ENCODE measurements at places on chromosomes 13 and 19.

DNA sequence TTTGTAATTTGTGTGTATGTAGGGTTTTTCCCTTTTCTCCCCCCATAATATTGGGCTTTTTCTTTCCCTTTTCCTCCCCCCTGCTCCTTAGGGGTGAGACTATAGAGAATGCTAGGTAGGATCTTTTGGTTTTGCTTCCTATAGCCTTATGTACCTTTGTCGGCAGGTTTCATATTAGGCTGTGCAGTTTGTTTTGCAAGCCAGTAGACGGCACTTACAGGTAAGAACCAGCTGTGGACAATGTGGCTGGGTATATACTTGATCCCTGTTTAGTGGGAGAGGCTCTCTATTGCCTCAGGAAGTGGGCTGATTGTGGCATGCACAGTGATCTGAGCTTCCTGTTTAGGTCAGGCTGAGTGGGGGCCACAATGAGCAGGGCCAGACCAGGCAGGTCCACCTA lies 359.2 kb upstream of the OBI1 start:
- no peak for DNase-seq

DNA sequence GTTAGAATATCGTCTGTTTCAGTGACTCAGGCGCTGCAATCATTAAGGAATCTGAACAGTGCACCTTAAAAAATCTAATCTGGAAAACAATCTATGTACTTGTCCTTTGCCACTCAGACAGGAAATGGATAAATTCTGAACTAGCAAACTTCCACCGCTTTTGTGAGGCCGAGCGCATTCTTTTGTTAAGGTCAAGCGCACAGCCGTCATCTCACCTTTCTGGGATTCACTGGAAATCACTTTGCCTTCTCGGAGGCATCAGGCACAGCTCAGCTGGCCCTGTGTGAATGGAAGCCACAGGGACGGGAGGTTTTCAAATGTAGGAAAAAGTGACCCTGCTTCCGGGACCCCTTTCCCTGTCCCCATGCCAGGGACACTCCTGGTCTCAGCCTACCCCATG lies 28.2 kb upstream of the SPACA7 start:
- no peak for DNase-seq

- no peak for DNase-seq
These were observed 493 bp upstream of the PDE4A start for GRCh38 chr19:10419646-10420443.

DNA sequence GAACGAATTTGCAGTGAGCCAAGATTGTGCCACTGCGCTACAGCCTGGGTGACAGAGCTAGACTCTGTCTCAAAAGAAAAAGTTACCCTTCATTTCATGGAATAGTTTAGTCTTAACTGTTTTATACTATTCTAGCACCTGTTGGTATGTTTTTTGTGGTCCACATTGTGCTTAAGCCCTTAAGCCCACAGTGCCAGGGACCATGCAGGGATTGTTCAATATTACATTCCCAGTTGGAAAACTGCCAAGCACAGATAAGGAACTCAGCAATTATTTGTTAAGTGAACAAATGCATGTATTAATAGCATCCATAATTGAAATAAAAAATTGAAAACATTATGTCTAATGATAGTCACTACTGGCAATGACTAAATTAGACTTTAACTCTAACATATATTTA lies 193.5 kb downstream of the PCDH17 start:
- no peak for DNase-seq

DNA sequence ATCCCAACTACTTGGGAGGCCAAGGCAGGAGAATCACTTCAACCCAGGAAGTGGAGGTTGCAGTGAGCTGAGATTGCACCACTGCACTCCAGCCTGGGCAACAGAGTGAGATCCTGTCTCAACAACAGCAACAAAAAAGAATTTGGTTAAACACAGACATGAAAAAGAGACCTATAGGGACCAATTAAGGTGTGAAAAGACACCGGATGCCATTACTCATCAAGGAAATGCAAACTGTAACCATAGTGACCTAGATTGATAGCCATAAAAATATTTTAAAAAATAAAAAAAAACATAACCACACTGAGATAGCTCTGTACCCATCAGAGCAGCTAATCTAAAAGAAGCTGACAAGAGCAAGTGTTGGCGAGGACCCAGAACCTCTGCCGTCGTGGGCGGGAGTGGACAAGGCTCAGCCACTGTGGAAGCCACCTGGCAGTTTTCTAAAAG lies 37.1 kb upstream of the ISYNA1 start:
- no peak for DNase-seq

DNA sequence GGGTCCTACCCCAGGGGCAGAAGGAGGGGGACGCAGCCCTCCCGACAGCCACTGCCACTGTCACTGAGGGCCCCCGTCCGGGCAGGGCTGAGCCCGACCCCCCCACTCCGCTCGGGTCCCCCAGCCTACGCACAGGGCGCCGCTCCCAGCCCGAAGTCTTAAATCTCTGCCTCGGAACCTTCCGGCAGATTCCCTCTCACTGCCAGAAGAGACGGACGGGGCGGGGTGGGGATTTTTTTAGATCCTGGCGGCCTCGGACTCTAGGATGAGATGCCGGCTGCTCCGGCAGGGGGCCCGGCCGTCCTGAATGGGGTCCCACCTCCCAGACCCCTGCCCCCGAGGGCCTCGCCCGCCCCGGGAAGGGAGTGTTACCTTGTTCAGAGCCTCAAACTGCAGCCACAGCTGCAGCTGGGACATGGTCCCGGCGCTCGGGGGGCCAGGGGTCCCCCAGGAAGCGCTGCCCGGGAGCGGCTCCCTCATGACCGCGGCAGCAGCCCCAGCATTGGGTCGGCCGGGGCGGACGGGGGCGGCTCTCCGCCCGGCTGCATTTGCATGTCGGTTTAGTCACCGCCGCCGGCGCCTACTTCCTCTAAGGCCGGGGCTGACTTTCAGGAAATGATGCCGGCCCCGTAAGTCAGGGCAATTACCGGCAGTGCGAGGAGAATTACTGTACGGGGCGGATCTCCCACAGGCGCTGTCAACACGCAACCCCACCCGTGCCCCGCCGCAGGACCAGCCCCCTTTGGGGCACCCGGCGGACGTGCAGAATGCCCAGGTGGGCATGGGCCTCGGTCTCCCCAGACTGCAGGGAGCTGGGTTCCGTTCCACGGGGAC lies 28.1 kb downstream of the GPX4 start:
- no peak for DNase-seq

GRCh38 chr13:27283906-27284493 lies 13.4 kb downstream of the RASL11A start:
- DNase-seq, result no peak

GRCh38 chr13:42750794-42751193 lies 30.6 kb upstream of the FAM216B start:
- no peak for DNase-seq

GRCh38 chr19:7871437-7872305 lies 2.5 kb downstream of the PRR36 start:
- peak; percentile 78 for DNase-seq

DNA sequence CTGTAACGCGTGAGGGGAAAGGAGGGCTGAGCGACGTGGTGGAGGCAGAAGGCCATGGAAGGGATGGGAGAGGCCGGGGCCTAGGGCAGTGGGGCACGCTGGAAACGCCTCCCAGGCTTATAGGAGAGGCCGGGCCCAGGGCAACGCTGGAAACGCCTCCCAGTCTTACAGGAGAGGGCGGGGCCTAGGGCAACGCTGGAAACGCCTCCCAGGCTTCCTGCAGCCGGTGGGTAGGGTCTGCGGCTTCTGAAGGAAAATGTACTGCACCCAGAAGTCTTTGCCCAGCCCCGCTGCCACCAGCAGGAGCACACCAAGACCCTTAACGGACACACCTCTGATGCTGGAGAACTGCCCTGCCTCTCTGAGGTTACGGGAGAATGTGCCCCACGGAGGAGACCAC lies 9.1 kb downstream of the CACTIN start:
- no peak for DNase-seq

- DNase-seq, result no peak
These were observed 2.6 kb downstream of the UNC13A start for GRCh38 chr19:17685451-17686022.

DNA sequence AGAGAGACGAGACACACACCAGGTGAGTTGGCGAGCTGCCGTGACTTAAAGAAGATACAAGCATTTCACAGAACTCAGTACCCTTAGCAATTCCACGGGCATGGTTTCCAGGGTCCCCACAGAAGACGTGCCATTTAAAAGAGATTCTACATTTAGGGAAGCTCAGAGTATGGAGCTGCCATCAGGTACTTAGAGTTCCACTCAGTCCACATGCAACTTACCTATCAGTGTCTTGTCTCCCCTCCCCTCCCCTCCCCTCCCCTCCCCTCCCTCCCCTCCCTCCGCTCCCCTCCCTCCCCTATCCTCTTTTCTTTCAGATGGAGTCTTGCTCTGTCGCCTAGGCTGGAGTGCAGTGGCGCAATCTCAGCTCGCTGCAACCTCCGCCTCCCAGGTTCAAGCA lies 12.2 kb downstream of the ZNF30 start:
- DNase-seq, result no peak

- no peak for DNase-seq
These were observed 191.5 kb upstream of the KL start for GRCh38 chr13:32824675-32825074.

GRCh38 chr19:51107406-51108065 lies 673 bp downstream of the CTU1 start:
- no peak for DNase-seq

GRCh38 chr13:96671073-96671472 lies 323.2 kb downstream of the OXGR1 start:
- DNase-seq, result no peak

- DNase-seq, result no peak
These were observed 75.7 kb downstream of the DPF1 start for GRCh38 chr19:38148337-38148736.

GRCh38 chr19:41816761-41817160 lies 20.4 kb downstream of the CEACAM3 start:
- DNase-seq, result no peak

DNA sequence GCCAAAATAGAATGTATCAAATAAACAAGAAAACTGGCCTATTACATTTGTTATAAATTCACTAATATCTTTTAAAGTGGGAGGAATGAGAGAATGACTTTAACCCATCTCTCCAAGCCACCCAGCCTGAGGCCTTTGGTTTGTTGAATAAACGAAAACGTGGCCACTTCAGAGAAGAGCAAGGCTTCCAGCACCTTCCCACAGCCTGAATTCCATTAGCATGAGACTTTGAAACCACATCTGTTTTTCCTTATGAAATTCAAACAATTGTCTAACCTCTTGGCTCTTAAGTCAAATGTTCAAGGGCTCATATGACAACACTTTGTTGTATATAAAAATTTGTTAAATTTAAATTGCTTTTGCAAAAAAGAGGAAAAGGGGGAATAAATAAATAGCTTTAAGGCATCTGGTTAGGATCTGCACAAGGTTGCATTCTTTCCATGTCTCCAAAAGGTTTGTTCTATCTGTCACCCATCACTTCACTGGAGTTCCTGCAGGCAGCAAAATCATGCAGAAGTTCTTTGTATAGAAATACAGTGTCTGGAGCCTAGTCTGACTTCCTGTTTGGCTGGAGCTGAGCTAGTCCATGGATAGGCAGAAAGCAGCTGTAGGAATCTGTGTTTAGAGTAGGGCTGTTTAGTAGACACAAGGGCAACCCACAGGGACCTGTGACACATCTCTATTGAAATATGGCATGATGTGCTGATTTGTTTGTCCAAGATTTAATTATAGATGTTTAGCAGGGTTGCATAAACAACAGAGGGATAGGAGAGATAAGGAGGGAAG lies 502.3 kb downstream of the KCTD12 start:
- DNase-seq, result peak; percentile 13

GRCh38 chr13:62629618-62630017 lies 1214.0 kb upstream of the PCDH20 start:
- no peak for DNase-seq

- no peak for DNase-seq
These were observed 63.4 kb downstream of the INSR start for GRCh38 chr19:7230826-7231225.

DNA sequence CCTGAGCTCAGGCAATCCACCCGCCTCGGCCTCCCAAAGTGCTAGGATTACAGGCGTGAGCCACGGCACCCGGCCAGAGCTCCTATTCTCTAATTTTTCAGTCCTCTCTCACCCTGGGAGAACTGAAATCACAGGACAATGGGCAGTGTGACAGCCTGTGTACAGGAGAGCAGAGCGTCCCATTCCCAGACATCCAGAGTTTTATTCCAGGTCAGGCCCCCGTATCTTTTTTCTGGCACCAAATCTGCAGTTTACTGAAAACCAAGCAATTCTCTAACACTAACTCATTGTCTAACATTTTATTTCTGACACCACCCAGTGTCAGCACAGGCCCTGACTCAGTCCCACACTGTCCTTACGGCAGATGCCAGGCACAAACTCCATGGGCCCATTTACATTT lies 6.7 kb downstream of the ZNF708 start:
- DNase-seq, result no peak

GRCh38 chr13:51222686-51223559 lies 725 bp downstream of the FAM124A start:
- DNase-seq, result no peak

GRCh38 chr19:10333758-10334587 lies 644 bp upstream of the RAVER1 start:
- no peak for DNase-seq

DNA sequence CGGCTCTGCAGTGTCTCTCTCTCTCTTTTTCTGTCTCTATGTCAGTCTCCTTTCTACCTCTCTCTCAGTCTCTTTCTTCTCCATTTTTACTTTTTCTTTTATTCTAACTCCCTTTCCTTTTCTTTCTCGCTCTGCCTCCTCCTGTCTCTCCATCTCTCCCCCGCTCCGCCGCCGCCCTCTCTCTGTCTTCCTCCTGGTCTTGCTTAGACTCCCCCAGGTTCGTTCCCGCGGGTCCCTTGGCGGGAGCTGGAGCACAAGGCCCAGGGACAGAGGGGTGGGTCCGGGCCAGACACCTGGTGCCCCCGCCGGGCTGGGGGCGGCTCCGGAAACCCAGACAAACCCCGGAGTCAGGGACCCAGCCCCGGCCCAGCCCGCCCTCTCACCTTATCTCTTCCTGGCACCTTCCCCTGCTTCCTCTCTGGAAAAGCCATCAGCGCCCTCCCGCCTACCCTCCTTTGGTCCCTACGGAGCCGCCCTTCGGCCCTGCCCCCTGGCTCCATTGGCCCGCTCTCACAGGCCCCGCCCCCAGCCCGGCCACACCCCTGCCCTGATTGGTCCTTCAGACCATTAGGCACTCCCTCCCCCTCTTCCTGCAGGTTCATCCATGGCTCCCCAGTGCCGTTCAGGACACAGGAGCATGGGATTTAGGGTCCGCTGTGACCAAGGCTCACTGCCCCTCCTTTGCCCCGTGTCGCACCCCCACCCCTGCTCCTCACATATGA lies 15.4 kb upstream of the NOP53 start:
- no peak for DNase-seq

DNA sequence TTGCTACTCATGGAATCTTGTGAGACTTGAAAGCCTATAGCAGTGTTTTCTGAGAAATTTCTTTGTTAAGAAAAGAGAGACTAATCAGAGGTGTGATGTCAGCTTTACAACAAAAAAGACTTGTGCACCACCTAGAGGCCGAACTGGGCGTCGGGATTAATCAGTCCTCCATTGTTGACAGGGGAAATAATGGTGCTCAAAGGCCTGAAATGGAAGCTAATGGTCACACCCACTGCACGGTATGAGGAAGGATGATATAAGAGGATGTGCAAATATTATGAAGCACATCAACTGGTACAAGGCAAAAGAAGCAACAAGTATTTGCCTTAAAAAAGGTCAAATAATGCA lies 480.2 kb upstream of the MIR17HG start:
- peak; percentile 23 for DNase-seq
